Body of pancreas (tissue), 4 donors: ENCODE measurements at places on chromosomes 13 and 19.

GRCh38 chr19:35592226-35592625 is 6.3 kb downstream of the PMIS2 start:
- DNase-seq = peak; percentile 80

GRCh38 chr13:97809576-97809975 is 143.9 kb upstream of the IPO5 start:
- no peak for DNase-seq

- DNase-seq = no peak
Measured at GRCh38 chr19:4380254-4380727, 20.1 kb downstream of the SH3GL1 start.

DNA sequence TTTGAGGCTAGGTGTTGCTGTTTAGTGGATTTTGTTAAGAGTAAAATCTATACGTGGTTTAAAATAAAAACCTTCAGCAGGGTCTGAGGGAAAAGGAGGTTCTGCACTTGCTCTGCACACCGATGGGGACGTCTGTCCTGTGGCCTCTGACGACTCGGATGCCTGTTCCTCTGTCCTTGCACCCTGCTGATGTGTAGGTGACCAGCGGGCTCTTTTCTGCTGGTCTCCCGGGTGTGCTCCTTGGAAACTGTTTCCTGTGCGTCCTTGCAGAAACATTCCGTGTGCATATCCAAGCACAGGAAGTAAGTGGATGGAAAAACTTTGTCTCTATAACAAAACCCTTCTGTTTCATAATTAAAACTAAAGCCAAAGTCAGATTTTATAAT is 3.8 kb downstream of the ATP4B start:
- no peak for DNase-seq

DNA sequence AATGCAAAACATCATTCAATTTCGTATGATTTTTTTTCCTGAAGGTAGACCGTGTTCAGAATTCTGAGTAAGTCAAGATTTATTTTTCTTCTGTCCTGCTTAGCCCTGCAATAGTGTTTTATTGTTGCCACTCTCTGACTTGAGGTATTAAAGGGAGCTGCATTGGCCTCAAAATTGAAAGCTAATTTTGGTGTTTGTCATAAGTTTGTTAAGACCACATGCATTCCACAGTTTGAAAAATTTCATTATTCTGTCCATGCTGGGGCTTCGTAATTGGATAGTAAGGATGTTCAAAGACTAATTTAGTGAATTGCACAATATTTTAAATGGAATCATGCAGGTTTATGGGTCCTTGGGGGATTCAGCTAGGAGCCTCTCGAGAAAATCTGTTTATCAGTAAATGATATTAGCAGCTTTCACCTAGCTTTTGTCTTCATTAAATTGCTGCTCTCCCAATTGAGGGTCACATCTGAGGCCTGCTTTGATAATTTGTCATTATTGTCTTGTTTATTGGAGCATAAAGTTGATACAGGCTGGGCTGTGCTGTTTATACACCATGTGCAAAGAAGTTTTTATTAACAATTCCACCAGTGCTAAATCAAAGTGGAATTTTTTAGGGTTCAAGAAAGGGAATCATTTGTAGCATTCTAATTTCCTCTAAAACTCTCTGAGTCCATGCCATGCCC is 339.8 kb upstream of the OBI1 start:
- DNase-seq = no peak

DNA sequence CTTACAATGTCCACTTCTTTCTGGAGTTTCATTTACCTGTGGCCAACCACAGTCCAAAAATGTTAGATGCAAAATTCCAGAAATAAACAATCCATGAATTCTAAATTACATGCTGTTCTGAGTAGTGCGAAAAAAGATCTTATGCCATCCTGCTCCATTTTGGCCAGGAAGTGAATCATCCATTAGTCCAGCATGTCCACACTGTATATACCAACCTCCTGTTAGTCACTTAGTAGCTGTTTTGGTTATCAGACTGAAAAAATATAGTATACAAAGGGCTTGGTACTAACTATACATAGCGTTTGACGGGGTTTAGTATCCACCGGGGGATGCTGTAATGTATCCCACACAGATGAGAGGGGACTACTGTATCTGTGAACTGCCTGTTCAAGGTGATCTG is 618.0 kb upstream of the ARGLU1 start:
- no peak for DNase-seq

GRCh38 chr13:27012482-27013197 is 159.0 kb downstream of the USP12 start:
- no peak for DNase-seq

DNA sequence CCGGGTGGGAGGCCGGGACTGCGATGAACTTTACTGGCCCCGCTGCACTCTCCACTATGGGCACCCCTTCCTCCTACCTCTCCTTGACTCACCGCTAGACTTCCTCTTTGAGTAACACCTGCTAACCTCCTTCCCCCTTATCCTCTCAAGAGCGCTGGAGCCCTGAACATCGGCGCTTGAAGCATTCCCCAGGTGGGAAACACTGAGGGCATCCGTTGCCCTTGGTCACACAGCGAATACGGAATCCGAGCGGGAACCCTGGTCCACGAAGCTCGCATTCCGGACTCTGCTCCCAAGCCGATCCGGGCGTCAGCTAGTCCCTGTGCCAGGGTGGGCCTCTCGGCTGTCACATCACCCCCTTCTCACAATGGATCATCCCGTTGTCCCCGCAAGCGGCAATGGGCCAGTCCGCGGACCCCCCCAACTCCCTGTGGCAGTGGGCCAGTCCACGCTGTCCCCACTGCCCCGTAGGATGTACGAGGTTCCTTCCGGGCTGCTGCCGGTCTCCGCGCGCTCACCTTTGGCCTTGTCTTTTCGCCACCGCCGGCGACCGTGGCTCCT is 4.2 kb downstream of the LIPE start:
- no peak for DNase-seq

- no peak for DNase-seq
Measured at GRCh38 chr19:10818301-10819123, 17.5 kb downstream of the TMED1 start.

DNA sequence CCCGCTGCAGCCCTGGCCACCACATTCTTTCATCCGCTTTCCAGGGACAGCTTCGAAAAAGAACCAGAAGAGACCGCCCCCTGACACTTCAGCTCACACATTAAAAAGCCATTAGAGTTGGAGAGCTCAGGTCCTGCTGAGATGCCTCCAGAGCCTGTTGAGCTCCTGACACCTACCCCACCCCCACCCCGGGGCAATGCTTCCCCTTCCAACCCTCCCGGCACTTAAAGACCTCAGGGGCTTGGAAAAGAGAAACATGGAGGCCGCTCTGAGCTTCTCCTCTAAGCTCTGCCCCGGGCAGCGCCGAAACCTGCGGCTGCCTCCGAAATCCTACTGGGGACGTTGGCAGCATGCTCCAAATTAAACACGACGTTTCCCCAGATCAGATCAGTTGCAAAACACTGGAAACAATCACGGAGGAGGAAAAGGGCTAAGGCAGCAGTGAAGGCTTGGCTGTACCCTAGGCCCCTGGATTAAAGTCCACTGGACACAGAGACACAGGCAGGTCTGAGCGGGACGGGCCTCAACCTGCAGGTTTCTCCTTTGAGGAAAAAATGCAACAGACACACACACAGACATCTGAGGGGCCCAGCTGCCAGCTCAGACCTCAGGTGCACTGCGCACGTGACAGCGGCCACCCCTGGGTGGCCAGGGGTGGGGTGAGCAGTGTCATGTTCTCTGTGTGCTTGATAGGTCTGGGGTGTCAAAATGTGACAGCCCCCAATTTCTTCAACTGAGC is 9.6 kb downstream of the SH3GL1 start:
- no peak for DNase-seq

DNA sequence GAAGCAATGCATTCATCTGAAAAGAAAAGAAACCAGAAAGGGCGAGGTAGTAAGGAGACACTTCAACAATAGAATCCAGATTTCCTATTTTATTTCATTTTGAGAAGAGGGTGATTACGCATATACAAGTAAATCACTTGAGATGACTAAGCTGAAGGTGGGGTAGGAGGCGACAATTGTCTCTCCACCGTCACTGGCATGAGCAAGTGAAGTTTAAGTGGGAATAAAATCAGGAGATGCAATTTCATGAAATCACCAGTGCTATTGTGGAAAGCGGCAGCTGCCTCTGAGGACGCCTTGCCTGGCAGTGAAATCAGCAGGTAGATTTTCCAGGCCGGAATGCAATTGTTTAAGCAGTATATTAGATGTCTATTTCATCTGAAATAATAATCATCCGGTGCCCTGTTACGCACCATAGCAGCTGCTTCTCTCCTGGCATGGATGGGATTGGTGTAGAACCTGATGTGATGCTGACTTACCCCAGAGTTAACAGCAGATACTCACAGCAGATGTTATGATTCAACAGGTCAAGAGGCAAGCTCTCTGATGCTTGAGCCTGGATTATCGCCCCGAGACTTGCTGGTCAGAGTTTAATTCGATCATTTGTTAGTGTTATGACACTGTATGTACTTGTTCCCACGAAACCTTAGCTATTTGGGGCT is 64.3 kb downstream of the RASL11A start:
- no peak for DNase-seq

GRCh38 chr19:12800923-12801465 is 606 bp downstream of the PRDX2 start:
- peak; percentile 60 for DNase-seq

GRCh38 chr19:56080669-56081401 is 40.3 kb downstream of the ZNF787 start:
- DNase-seq = peak; percentile 85

DNA sequence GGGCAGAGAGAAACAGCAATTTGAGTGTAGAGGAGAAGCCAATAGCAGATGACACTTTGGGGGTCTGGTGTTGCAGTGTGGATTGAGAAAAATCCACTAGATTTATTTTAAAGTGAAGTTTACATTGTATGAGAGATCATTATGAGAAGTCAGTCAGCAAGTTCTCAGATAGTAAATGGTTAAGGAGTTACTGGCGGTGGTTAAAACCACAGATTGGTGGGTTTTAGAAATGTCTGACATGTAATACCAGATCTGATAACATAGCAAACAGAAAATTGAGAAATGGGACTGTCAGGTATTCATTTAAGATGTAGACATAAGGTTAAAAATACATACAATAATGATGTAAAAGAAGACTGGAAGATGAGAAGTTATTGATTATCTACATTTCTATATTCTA is 7.2 kb downstream of the ABHD13 start:
- DNase-seq = no peak

- no peak for DNase-seq
Measured at GRCh38 chr13:49108196-49108595, 111.9 kb upstream of the MLNR start.

- no peak for DNase-seq
Measured at GRCh38 chr13:26225896-26226617, 3.9 kb upstream of the RNF6 start.

- DNase-seq = no peak
Measured at GRCh38 chr13:112618501-112618900, 30.5 kb upstream of the TUBGCP3 start.

- no peak for DNase-seq
Measured at GRCh38 chr13:77729502-77730221, 32.2 kb downstream of the SLAIN1 start.
